ENCODE measurements at places on chromosomes 4 and X. TPM values are rescaled to one million over a fixed set of nuclear protein-coding genes. Genes with fewer than 3 reads are reported as not detected.

OPHN1 gene
- 6.2 TPM for total RNA-seq

ANTXR2 gene
- total RNA-seq, result 71.9 TPM

ZC4H2 gene
- 14.6 TPM for total RNA-seq

ASB12 gene
- not detected for total RNA-seq

SLC25A5 gene
- total RNA-seq, result 387 TPM

TBC1D14 gene
- 24.8 TPM for total RNA-seq

DMRTC1 gene
- not detected for total RNA-seq

DNA sequence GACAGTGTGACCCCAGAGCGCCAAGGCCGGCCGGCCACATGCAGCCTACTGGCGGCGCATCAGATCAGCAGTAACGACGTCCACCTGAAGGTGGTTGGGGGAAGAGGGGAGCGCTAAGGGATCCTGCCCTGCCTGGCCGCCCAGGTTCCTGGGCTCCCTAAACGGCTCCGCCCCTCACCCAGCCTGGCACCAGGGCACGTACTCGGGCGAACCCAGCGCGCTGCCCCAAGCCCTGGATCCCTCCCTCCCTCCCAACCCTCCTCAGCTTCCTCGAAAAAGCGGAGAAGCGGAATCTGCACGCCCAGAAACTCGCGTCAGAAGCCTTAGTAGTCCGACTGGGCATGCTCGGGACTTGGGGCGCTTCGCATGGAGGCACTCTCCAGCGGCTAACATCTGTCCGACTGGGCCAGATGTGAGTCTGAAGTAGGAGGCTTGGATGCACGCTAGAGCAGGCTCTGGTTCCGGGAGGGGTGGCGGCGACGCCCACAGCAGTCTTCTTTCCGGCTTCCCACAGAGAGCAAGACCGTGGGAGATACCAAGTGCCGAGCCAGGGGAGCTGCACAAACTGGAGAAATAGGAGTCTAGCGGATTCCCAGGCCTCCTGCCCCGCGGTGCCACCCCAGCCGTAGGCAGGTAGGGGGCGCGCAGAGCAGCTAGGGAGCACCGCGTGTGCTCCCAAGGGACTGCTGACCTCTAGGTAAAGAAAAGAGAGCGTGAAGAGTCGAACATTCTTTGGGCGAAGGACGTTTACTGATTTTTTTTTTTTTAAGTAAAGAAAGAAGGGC lies 114.3 kb upstream of the TEX13C start:
- no peak for DNase-seq

GRCh38 chrX:155086202-155086840 lies 15.0 kb downstream of the BRCC3 start:
- no peak for DNase-seq

DNA sequence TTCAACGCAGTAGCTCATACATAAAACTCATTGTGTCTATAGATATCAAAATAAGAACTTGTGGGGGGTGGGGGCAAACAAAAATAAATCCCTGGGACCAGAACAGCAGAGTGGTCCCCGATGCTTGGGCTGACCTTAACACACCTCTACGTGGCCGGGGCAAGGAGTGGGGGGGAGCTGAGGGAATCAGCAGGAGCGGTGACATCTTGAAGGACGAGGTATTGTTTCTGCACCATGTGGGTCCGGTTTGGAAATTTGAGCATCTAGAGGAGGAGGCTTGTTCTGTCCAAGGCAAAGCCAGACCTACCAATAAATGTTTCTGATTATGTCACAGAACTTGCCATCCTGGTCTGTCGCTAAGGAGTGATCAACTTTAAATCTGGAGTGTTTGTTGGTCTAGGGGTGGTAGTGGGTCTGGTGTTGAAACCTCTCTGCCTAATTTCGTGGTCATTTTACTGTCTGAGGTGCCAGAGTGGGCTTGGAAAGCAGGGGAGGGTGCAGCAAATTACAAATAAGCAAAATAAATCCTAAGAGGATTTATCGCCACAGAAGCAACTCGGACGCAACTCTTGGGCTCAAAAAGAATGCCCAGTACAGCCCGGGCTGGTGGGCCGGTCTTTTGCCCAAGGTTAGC lies 774 bp upstream of the RAPGEF2 start:
- DNase-seq, result no peak

DNA sequence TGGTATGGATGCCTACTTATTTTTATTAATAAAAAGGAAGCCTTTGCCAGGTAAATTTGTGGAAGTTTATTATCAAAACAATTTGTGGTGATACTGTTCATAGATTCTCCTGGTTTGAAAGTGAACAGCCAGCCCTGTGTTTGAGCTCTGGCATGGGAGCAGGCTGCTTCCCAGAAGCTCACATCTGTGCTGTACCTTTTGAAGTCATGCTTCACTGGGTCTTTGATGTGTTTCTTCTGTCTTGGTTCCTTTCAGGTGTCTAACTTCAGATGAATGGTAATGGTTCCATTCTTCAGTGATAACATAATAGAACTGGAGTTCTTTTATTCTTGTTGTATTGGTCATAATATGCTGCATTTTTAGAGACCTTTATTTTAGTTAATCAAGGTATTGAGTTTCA lies 85.5 kb downstream of the BMPR1B start:
- DNase-seq, result no peak

DNA sequence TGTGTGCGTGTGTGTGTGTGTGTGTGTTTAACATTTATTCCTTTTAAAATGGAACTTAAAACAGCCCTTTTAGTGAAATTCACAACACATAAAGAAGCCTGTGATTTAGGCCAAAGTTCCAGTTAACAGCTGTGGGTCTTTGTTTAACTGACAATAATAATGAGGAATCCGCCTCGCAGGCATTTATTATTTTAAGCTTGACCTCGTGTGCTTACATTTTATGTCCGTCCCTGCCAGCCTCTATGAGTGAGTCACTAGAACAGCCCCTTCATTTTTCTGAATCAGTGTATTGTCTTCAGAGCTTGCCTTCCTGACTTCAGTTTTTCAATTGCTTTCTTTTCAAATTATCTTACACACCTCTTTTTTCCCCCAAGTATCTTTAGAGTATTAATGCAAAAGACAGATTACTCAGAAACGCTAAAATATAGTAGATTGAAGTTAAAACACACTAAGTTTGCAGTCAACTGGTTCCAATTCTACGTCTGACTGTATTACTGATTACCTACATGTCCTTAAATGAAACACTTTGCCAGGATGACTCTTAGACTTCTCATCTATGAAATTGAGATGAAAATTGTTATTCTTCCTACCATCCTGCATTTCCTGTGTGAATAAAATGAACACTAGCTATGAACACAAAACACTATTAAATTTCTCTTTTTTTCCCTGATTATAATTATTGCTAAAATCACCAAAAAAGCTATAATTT lies 319.6 kb upstream of the HS3ST1 start:
- peak; percentile 96 for DNase-seq

DNA sequence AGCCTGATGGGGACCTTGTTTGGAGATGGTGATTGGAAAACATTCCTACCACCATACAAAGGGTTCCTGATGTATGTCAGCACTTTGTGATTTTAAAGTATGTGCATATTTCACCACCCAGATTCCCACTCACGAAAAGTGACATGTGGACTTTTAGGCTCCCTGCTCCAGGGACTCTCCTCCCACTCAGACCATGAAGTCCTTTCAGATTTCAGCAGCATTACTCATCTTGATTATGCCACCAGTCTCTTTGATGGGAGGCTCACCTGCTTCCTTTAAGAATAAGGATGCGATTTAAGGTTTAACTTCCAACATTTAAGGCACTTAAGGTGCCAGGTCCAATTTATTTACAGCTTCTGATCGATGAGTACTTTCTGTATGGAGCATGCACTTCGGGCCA lies 204.4 kb downstream of the PPARGC1A start:
- no peak for DNase-seq

- DNase-seq, result no peak
Measured at GRCh38 chr4:112520598-112521122, 4.7 kb upstream of the NEUROG2 start.

GRCh38 chr4:11214281-11214680 lies 214.4 kb downstream of the HS3ST1 start:
- no peak for DNase-seq

DNA sequence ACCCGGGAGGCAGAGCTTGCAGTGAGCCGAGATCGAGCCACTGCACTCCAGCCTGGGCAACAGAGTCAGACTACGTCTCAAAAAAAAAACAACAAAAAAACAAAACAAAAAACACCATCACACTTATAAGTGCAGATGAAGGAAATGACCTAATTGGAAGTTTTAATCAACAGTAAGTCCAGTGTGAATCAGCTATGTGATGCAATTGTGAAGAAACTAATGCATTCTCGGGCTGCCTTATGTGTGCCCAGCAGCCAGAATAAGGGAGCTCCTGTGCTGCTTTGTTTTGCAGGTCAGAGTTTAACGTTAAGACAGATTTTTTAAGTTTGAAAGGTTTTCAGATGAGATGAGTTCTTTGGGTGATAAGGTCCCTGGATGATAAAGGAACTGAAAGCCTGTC lies 10.8 kb downstream of the DAPP1 start:
- no peak for DNase-seq

DNA sequence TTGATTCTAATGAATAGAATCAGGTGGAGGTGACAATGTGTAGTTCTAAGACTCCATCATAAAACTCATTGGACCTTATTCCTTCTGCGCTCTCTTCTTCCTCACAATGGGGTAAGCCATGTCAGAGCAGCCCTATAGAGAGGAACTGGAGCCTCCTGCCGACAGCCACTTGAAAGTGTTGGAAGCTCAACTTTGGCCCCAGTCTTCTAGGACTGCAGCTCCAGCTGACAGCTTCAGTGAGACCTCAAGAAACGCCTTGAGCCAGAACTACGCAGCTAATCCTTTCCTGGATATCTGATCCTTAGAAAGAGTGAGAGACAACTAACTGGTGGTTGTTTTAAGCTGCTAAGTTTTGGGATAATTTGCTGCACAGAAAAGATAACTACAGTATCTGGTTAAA lies 22.1 kb upstream of the ADH7 start:
- no peak for DNase-seq

- DNase-seq, result peak; percentile 26
Measured at GRCh38 chr4:82561786-82562563, at the start of gene TMEM150C. TMEM150C (minus strand) TSS chr4:82561988; CDS start chr4:82504657, 57,331 bp downstream.

GRCh38 chr4:78460368-78460767 lies 91.2 kb upstream of the ANXA3 start:
- DNase-seq, result no peak

DNA sequence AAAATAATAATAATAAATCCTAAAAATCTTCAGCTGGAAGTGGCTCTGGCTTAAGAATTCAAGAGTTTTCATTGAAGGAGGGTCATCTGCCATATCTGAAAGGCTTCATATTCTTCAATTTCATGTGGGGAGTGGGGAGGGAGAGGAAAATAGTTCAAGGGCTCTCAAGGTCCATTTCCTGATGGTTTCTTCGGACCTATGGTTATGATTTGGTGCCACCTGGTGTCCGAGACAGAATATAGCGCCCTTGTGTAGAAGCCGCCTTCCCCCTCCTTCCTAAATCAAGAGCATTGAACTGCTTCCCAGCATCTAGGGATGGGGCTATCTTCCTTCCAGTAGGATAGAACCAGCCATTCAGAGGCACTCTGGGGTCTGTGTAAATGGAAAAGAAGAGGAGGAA lies 34.3 kb downstream of the NLGN3 start:
- DNase-seq, result peak; percentile 62

- DNase-seq, result peak; percentile 33
Measured at GRCh38 chr4:19689511-19689910, 562.2 kb upstream of the SLIT2 start.

DNA sequence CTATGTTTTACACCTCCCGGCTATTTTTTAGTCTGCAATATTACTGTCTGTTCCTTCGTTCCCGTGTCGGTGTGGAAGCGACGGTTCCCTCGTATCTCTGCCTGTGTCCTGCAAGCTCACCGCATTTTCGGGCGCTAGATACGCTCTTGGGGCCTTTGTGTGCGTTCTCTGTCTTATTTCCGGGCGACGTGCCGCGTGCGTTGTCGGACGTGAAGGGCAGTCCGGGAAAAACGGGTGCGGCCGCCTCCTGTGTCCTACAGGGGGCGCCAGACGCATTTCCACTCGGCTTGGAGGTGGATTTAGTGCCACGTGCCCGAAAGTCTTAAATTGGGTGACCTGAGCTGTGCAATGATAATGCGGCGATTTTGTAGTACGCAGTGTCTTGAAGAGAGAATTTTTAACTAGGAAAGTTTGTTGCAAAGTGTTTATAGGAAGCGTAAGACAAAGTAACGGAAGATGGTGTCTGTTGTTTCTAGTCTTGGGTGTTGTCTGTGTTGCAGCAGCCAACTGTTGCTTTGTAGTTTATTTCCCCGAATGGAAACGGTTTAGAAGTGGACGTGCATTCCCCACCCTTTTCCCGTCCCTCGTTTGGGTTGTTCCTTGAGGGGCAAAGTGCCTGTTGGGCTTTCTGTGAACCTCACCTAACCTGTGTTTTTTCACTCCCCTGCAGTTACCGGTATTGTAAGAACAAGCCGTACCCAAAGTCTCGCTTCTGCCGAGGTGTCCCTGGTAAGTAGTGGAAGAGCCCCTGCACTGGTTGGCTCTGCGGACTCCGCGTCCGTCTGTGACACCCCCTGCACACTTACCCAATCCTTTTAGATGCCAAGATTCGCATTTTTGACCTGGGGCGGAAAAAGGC lies 720 bp downstream of the RPL10 start:
- peak; percentile 81 for DNase-seq

DNA sequence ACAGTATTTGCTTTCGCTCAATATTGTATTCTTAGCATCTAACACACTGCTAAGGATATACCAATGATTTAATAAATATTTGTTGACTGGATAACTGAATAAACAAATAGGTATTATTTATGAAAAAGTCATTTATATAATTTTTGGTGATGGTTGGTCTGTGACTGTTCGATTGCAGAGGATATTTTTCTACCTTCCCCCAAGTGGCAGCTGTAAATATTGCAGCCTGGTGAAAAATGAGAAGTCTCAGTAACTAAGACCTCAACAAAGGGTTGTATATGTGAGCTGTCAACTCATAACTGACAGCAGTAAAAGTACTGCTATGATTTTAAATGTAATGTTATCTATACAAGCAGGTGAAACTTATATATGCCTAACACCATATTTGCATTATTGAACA lies 36.0 kb downstream of the HTR2C start:
- DNase-seq, result peak; percentile 1

DNA sequence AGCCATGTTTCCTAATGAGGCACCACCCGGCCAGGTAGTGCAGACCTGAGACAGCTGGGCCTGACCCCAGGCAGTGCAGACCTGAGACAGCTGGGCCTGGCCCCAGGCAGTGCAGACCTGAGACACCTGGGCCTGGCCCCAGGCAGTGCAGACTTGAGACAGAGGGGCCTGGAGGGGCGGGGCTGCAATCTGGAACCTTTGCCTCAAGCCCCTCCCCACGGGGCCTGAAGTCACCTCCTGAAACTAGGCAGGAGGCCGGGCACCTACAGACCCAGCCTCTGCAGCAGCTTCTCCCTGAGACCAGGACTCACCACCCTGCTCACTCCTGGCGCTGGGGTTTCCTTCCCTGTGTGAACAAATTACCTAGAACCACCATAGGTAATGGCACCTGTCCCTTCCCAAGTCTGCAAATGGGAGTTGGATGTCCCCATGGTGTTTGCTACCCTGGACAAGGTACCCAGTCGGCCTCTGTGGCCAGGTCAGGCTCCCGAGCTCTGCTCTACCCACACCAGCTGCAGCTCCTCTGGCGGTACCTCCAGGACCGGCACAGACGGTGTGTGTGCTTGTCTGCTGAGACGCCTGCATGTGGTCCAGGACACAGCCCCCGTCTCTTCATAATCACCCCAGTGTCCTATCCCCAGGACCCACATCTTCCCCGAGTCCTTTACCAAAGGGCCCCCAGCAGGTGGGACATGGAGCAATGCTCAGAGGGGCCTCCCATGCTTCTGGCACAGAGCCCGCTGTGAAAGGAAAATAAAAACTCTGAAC lies 53.1 kb upstream of the C4orf50 start:
- DNase-seq, result no peak

- DNase-seq, result no peak
Measured at GRCh38 chr4:7266525-7267292, 74.4 kb downstream of the SORCS2 start.

GRCh38 chrX:136268051-136269048 lies 17.1 kb upstream of the MAP7D3 start:
- peak; percentile 52 for DNase-seq

All from endothelial cell of umbilical vein (primary cell).